ENCODE measurements at places on chromosomes 12 and 14.

DNA sequence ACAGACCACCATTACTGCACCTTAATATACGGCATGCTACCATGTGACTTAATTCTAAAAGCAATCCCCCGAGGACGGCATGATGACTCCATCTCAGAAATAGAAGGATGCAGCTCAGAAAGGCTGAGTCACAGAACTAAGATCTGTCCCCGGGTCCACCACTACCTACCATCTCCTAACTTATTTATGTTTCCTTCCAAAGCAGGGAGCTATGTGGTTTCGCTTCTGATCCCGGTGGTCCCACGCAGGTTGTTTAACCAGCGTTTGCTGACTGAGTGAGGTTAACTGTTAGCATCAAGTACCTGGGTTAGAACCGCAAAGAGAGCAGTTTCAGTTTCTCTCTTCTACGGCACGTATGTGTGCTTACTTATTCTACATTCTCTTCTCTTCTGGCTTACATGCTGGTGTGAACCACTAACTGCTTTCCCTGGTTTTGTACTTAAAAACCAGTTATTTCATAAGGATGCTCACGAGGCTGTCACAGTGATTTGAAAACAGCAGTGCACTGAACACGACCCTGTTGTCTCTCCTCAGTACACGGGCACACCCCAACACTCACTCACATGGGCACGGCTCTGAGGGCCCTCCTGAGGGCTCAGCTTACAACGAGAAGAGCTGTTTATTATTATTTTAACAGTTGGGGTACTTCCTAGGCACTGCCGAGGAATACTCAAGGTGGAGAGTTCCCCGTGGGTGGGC lies 66.7 kb downstream of the CCDC88C start:
- no peak for DNase-seq

DNA sequence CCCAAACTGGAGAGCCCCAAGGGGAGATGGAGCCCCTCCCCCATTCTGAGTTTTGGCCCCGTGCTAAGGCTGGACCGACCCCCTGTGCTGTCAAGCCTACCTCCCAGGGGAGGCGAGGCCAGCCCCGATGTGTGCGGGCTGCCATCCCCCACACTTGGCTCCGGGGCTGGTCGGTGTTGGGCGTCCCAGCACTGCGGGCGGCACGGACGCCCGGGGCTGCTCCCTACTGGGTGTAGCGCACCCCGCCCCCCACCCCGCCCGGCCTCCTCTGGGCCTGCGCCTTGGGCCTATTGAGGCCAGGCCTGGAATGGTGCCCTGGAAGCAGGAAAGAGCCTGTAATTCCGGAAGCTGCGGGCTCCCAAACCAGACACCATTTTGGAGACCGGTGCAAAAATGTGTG lies 2.6 kb downstream of the DCAF4 start:
- no peak for DNase-seq

- no peak for DNase-seq
These were observed 91.2 kb upstream of the BMP4 start for GRCh38 chr14:54047645-54048308.

GRCh38 chr12:90995010-90995409 lies 9.8 kb downstream of the EPYC start:
- DNase-seq = no peak

GRCh38 chr14:51147183-51147582 lies 52.3 kb upstream of the TRIM9 start:
- DNase-seq = no peak

DNA sequence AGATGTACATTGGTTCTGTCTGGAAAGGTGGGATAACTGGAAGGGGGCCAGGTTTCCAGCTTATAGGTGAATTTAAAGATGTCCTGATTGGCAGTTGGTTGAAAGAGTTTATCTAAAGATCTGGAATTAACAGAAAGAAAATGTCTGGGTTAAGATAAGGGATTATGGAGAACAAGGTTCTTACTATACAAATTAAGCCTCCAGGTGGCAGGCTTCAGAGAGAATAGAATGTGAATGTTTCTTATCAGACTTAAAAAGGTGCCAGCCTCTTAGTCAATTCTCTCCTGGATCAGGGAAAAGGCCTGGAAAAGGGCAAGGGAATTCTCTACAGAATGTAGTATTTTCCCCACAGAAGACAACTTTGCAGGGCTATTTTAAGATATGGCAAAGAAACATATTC lies 53.1 kb downstream of the CNTN1 start:
- DNase-seq = no peak

- no peak for DNase-seq
These were observed 222.5 kb downstream of the PIK3C2G start for GRCh38 chr12:18483698-18484325.

DNA sequence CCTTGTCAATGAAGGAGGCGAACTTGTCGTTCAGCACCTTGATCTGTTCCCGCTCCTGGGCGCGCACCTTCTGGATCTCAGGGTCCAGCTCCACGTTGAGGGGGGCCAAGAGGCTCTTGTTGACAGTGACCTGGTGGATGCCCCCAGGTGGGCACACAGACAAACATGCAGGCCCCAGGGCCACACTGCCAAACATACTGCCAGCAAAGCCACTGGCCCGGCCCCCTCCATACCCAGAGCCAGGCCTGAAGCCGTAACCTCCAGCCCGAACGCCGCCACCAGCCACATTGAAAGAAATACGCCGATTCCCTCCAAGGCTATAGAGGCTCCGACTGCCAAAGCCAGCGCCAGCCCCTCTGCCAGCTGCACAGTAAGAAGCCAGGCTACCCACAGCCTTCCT lies 337 bp downstream of the KRT74 start:
- DNase-seq = no peak

- no peak for DNase-seq
These were observed 320.0 kb downstream of the RAD51B start for GRCh38 chr14:68139431-68140075.

DNA sequence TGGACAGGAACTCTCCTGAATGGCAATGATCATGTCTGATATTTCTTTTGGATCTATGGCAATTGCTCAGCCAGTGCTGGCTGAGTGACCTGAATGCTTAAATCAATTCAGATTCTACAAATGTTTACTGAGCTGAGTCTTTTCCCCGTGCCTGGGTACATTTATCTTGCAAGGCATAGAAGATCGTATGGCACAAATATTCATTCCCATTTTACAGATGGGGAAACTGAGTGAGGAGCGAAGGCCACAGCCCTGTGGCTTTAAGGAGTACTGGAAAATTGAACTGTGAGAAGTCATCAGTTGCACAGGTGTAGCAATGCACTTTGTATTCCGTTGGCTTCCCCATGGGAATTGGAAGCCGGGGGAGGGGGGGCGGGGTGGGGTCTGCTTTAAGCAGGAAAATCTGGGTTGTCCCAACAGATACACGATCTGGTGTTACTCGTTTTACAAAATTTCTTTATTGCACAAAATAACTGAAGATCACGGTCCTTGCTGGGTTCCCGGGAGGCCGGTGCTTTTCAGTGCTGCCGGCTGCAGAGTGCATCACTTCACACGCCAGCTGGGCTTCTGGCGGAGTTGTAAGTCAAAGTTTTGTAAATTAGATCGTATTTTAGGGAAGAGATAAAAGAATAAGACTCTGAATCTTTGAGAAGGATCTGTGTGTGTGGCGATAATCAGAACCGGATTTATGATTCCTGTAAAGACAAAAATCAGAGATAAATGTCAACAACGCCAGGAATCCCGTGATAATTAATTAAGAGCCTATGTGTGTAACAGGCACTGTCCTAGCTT lies 75.0 kb upstream of the MAP1LC3B2 start:
- DNase-seq = no peak

DNA sequence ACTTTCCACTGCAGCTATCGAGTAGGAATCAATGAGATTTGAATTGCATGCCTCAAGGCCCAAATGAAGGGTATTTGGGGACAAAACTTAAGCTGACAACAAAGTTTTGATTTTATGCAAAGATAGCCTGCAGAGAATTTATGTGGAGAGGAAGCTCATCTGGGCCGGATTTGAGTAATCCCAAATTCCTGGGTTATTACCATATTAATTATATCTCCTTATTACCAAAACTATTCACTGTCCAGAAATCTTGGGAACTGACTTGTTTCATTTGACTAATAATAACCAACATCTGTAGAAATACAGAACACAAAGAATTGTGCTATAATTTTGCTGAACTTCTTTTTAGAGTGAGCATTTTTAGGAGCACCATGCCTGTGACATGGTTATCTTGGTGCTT lies 70.4 kb downstream of the KITLG start:
- DNase-seq = no peak

DNA sequence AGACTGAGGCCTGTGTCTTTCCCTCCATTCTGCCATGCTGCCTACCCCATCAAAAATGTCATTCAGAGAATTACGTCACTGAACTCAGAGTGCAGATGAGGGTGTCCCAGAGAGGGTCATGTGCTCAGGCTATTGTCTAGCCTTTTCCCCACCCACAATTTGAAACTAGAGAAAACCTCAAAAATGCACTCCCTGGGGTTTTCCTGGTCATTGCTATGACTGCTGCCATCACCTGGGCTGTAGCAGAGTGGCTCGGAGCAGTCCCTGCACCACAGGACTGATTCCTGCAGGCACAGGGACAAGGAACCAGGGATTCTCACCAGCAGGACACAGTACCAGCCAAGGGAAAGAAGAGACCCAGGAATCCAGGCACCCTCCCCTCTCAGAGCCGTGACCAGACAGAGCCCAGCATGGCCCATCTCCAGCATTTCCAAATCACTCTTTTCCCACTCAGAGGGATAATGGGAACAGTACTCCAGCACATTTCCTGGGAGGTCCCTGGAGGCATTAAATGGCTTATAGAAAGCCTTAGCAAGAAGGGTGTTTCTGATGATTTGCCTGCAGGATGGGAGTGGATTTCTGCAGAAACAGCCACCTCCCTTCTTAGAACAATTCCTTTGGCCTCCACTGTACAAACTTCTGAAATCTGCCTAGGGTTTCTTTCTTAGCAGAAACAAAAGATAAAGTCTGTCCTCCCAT lies 45.9 kb downstream of the VWF start:
- no peak for DNase-seq

DNA sequence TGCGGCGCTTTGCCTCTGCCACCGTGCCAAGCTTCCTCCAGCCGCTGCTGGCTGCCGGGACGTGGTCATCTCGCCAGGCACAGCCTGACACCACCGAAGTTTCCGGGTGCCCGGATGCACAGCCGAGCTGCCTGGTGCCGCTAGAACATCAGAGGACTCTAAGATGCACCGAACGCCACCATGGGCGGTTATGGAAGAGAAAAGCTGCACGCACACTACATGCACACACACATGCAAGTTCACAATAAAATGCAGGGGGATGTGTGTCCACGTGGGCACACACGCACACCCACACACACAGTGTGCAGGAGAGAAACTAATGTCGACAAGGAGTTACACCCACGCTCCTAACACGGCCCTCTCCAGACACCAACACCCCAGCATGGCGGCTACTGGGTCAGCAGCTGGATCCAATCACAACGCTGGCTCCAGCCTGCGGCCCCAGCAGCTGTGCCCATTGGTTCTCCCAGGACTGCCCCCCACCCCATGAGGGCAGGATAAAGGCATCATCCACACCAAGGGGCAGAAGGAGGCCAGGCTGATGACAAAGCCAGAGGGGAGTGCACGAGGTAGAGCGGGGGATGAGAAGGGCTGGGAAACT lies 82.7 kb downstream of the BCL11B start:
- DNase-seq = peak; percentile 22

DNA sequence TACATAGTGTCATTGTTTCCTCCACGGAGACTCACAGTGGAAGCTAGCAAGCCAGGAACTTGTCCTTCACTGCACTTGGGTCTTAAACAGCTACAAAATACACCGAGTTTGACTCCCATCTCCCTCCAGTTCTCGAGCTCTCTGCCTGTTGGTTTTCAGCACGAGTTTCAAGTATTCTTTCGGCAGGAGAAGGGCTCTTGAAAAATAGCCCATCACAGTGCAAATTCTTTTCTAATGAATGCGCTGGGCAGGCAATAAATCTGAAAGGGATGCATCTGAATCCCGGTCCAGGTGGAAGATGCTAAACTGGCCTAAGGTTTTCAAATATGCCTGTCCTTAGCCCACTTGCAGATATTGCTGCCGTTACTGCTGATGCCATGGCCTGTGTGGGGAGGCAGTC lies 173.9 kb downstream of the CACNA1C start:
- DNase-seq = peak; percentile 34

- no peak for DNase-seq
These were observed 8.2 kb upstream of the BATF start for GRCh38 chr14:75513911-75514672.

- DNase-seq = peak; percentile 41
These were observed 243.5 kb upstream of the CAND1 start for GRCh38 chr12:67025543-67026114.

GRCh38 chr12:15679151-15679550 lies 110.0 kb downstream of the EPS8 start:
- no peak for DNase-seq

GRCh38 chr12:65155784-65156183 lies 13.6 kb upstream of the LEMD3 start:
- DNase-seq = no peak

All from NCI-H1417 (cell line).